NCI-H1092 (cell line): ENCODE measurements at places on chromosomes 12 and 14.
A peak's percentile ranks its signal among the peaks of the same experiment; 100 is the strongest.

DNA sequence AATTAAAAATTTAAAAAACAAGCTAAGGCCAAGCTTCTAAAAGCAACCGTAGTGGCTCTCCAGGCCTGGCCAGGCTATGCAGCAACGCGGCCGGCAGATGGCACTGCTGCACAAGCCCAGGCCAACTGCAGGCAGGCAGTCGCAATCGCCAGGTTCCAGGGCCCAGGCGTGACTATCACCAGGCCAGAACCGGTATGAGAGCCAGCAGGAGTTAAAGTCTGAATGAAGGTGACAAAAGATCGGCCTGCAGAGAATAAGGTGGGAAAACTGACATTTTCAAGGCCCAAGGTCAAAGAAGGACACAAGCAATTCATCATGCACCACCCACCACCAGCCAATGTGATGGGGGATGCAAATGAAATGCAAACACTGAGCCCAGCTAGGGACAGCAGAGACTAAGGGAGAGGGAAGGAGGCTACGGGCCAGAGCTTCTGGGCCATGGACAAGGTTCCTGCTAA is 43.6 kb upstream of the ANO2 start:
- DNase-seq, result peak; percentile 23

GRCh38 chr14:29391231-29391630 is 536.4 kb downstream of the PRKD1 start:
- no peak for DNase-seq

DNA sequence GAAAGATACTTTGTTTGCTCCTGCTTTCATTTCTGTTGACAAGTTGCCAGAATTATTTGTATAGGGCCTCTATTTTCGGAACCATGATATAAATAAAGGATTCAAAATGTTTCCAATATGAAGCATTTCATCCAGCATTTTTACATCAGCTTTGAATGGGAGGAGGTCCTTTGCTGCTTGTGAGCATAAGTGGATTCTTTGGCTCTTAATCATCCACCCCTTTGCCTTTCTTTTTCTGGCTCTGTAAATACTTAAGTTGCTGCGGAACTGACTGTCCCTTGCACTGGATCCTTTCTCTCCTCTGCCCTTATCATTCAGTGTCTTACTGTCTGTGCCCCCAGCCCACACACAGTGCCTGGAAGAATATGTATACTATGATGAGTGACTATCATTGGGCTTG is 357.3 kb upstream of the RGS6 start:
- no peak for DNase-seq

DNA sequence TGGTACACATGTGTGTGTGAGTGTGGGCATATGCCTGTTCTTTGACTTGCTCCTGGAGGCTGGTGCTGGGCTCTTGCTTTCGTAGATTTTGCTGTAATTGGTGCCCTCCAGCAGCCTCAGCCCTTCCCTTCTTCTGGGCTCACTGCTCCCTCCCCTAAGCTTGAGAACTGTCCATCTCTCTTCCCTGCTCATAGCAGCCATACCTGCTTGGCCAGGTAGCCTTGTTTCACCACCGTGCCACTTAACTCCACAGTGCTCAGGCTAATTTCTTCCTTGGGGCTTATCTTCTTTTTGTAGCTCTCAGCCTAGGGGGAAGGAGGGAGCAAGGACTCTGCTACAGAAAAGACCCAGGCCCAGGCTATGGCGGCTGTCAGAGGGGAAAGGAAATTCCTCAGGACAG is 19.8 kb downstream of the PLEK2 start:
- DNase-seq, result no peak

DNA sequence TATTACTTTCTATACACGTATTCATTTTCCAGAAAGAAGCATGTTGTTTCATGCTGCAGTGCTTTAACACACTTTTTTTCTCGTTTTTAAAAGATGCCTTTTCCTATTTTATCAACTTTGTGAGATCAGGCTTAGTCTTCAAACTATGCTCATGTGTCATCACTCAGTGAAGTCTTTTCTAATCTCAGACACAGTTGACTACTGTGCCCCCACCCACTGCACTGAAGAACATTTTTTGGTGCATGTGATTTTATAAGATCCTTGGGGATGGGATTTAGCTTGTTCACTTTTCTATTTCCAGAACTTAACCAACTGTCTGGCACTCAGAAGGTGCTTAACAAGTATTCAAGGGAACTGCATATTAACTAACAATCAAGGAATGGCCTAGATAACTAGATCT is 85.5 kb downstream of the CDK17 start:
- no peak for DNase-seq

DNA sequence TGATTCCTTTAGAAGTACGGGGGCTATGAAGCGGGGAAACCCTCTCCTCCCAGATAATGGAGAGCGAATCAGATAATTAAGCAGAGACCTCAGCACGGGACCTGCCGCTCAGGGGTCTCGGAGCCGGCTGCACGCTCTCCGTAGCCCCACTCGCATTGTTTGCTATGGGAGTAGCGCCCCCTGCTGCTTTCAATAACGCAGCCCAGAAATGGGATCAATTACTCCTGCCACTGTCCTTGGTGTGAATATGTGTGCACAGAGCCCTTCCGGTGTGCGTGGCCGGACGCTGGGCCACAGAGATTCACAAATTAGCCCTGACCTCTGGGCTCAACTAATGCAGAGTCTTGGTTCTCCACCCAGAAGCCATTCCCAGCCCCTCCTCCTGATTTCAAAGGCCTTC is 76.4 kb upstream of the TMEM132C start:
- peak; percentile 67 for DNase-seq

GRCh38 chr12:26164118-26164517 is 31.3 kb upstream of the SSPN start:
- DNase-seq, result no peak

- no peak for DNase-seq
Observed at GRCh38 chr14:21902561-21903181, 229.1 kb upstream of the OR4E1 start.

DNA sequence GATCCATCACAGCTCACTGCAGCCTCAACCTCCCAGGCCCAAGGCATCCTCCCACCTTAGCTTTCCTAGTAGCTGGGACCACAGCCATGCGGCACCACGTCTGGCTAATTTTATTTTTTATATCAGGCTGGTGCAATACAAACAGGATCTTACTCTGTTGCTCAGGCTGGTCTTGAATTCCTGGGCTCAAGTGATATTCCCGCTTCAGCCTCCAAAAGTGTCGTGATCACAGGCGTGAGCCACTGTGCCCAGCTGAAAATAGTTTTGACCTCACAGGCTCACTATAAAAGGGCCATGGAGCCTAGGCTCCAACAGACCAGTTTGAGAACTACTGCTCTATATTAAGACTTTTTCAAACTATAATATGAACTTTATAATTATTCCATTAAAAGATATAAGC is 37.3 kb downstream of the SNX6 start:
- DNase-seq, result no peak

DNA sequence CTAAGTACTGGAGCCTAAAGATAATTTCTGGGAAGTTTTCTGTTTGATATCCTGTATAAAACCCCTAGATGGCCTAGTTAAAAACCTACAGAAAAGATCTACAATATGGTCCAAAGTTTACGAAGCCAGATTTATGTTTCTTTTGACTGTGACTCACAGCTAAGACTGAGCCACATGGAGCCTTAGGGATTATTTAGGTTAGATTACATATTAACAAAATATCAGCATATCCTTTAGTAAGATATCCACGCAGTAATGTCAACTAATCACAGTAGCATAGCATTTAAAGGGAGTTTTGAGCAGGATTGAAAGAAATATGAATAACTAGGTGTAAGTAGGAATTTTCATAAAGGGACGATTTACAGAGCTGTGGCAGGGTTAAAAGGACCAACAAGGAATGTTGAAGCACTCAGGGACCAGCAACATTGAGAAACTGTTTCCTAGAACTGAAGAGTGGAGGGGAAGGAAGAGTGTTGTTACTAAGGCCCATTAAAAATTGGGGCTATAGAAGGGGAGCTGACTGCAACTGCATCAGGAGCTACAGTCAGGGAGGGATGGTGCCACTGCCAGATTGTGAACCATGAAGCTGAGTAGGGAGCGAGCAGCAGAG is 155.5 kb downstream of the DACT1 start:
- DNase-seq, result no peak

- DNase-seq, result no peak
Observed at GRCh38 chr14:89736881-89737280, 217.6 kb downstream of the EFCAB11 start.

DNA sequence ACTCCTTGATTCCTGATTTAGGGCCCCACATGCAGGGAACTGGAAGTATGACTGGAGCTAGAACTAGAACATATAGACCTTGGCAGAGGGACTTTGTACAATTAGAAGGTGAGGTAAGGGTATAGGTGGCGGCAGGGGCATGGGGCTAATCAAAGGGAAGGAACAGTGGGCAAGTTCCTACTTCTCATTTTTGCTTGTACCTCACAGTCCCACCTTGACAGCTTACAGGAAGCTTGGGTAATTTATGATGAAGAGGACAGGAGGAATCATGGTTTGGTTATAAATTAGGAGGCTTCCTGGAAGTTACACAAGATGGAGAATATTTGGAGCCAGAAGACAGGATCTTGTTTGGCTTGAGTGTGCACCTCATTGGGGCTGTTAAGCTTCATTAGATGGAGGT is 33.4 kb downstream of the SUSD6 start:
- no peak for DNase-seq

DNA sequence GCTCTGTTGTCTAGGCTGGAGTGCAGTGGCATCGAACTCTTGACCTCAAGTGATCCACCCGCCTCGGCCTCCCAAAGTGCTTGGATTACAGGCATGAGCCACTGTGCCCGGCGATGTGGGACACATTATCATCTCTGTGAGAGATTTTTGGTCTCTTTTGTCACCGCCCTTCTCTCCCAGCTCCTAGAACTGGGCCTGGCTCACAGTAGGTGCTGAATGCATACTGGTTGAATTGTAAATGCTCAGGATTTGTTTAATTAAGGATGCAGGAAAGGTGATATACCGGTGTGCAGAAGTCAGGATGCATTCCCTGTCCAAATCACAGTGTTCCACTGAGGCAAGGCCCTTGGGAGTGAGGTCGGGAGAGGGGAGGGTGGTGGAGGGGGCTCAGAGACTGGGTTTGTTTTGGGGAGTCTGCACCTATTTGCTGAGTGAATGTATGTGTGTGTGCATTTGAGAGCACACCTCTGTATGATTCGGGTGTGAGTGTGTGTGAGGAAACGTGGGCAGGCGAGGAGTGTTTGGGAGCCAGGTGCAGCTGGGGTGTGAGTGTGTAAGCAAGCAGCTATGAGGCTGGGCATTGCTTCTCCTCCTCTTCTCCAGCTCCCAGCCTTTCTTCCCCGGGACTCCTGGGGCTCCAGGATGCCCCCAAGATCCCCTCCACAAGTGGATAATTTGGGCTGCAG is 1.0 kb upstream of the KRT18 start:
- DNase-seq, result no peak

DNA sequence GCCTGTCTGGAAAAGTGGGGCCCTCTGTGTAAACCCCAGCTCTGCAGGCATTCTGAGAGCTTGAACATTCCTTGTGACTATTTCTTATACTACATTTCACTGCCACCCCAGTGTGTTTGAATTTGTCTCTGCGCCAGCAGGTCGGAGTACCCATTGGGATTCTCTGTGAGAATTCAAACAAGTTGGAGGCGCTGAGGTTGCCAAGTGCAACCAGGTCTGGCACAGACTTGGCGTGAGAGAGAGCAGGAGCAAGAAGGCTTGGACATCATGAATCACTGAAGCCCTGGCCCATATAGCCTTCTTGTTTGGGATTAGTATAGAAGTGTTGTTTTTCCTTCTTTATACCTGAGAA is 33.0 kb upstream of the ATP2A2 start:
- DNase-seq, result no peak

GRCh38 chr12:95614390-95614982 is 63.2 kb upstream of the USP44 start:
- no peak for DNase-seq

DNA sequence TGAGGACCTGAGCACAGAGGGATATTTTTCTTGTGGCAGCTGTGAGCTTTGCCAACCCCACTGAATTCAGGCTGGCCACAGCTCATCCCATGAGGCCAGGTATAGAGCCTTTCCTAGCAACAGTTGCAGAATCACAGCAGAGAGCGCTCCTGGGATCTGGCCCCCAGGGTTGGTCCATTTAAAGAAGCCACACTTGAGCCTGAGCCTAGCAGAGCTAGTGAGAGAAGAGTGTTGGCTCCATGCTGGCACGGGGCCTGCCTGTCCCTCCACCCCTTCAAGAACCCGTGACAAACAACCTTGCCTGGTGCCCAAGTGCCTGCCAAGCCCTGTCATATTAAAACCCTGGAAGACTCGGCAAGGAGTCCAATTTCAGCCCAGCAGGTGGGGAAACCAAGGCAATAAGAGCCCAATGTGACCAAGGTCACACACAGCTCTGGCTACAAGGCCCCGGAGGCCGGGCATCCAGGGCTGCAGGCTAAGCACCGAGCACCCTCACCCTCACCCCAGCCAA is 91.6 kb downstream of the LRRC74A start:
- peak; percentile 65 for DNase-seq

- DNase-seq, result no peak
Observed at GRCh38 chr14:96269359-96269710, 13.3 kb downstream of the BDKRB1 start.

GRCh38 chr14:73753887-73754795 is 40.0 kb upstream of the PNMA1 start:
- DNase-seq, result no peak

DNA sequence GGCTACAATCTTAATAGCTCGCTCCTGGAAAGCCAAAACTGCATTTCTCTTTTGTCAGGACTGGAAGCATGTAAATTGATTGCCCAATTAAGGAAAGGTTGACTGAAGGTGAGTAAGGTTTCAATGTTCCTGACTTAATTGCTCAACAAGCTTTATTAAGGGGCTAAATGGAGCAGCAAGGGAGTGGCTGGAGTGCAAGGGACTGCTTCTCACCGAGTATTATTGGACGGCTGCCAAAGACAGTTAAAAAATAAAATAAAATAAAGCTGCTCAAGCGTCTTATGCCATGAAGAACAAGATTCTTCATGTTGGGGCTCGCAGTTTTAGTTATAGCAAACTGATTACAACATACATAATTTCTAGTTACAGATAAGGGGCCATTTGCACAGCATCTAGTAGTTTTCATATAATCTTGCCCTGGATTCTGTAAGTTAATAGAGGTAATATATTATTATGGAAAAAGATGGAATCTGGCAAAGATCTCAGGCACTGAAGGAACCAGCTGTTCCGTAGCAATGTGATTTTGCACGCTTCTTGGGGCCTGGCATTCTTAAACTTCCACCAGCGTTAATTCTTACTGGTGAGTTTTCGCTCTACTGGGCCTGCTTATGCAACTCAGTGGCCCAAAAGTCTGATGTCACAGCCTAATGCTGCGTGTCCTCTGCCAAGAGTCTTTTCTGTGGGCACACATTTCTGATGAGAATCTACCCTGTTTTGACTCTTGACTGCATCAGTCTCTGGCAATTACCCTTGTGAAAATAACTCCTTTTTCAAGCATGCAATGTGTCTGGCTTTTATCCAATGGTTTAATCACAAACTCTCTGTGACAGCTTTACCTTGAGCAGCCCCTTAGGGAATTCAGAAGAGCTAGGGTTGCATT is 108.5 kb downstream of the SLC38A1 start:
- peak; percentile 51 for DNase-seq

DNA sequence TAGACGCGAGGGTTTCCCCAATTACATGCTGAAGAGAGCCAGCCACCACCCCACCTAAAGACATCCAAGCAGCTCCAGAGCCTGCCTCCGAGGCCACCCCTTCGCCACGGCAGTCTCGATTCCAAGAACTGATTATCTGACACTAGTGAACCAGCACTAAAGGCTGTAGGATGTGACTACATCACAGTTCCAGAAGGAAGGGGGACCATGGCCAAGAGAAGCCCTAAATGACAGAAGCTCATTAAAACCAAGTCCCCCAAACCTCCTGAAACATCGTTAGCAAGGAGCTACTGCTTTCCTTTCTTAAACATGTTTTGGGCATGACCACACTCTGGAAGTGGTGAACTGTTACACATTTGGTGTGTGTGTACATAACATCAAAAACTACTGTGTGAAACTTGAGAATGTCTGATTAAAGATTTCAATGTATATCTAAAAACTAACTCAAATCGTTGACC is 88.2 kb downstream of the DUSP16 start:
- no peak for DNase-seq
